ENCODE measurements at places on chromosomes 13 and 19.
A peak's percentile ranks its signal among the peaks of the same experiment; 100 is the strongest.

GRCh38 chr19:803099-803561 lies 5.9 kb downstream of the PTBP1 start:
- H3K27ac ChIP-seq: no peak overlapping the region
- peaks cover 41% of the 10 kb centered on the region for H3K36me3 ChIP-seq
- peaks cover 44% of the 10 kb centered on the region for H3K4me1 ChIP-seq
- DNase-seq: peak; percentile 71

DNA sequence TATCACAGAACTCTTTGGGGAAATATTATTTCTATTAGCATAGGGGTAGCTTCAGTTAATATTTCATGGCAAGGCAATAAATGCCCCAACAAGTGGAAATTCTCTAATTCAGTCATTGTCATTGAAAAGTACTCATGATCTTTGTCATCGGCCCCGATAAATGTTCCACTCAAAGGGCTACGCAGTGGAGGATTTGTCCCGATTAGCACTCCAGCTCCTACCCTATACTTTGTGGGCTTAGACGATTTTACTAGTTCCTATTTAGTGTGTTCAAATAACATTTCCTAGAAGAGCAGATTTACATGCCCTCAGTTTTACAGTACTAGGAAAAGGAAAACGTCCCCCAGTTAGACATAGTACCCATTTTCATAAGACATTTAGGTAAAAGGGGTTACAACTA lies 38.0 kb upstream of the ATP12A start:
- no peak overlapping the region for H3K4me3 ChIP-seq
- no peak overlapping the region for H3K27ac ChIP-seq
- DNase-seq: no peak
- no peaks in the 10 kb centered on the region for H3K27me3 ChIP-seq
- H3K36me3 ChIP-seq: no peaks in the 10 kb centered on the region
- no peaks in the 10 kb centered on the region for H3K4me1 ChIP-seq

GRCh38 chr19:10708291-10708690 lies 7.1 kb downstream of the QTRT1 start:
- no peaks in the 10 kb centered on the region for H3K4me1 ChIP-seq
- H3K4me3 ChIP-seq: no peak overlapping the region
- no peaks in the 10 kb centered on the region for H3K27me3 ChIP-seq

GRCh38 chr19:10085641-10086590 lies at the start of gene SHFL:
Gene SHFL, plus strand, starts transcription at chr19:10086317. Its CDS starts 111 bp downstream, at chr19:10086428.
- no peaks in the 10 kb centered on the region for H3K27me3 ChIP-seq
- H3K36me3 ChIP-seq: peaks cover 5% of the 10 kb centered on the region
- DNase-seq: peak; percentile 72
- H3K27ac ChIP-seq: peak within 1 kb of the TSS; percentile 83

GRCh38 chr13:79482281-79482970 lies 1.5 kb downstream of the NDFIP2 start:
- no peak overlapping the region for H3K27ac ChIP-seq
- no peaks in the 10 kb centered on the region for H3K27me3 ChIP-seq
- DNase-seq: peak; percentile 20

- peak; percentile 69 for DNase-seq
- peak overlapping the region; percentile 88 for H3K4me3 ChIP-seq
- H3K36me3 ChIP-seq: peaks cover 7% of the 10 kb centered on the region
- H3K27ac ChIP-seq: peak overlapping the region; percentile 97
Observed at GRCh38 chr19:41264581-41265394, 616 bp downstream of the HNRNPUL1 start.

DNA sequence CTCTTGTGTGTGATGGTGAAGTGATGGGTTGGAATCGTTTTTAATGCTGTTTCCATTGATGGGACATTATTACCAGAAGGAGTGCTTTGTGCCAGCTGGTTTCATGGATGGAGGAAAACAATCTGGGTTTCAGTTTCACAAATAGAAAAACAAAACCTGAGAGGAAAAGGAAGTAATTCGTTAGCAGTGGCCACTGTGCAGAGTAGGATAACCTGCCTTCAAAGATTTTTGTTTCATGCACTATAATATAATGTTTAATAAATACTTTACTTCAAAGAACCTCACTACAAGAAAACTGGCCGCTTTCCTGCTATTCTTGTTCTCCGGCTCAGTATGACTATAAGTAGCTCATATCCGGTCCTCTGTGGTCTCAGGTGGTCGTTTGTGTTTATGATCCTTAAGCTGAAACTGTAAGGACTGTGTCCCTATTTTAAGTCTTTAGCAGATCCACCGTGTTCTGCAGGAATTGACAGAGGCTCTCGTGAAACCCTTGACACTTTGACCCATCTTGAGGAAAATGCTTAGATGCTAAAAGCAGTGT lies 104.7 kb downstream of the GGACT start:
- DNase-seq: peak; percentile 42
- H3K27me3 ChIP-seq: no peaks in the 10 kb centered on the region
- H3K36me3 ChIP-seq: no peaks in the 10 kb centered on the region
- H3K27ac ChIP-seq: no peak overlapping the region
- no peaks in the 10 kb centered on the region for H3K4me1 ChIP-seq

GRCh38 chr19:53511933-53512374 lies 26.0 kb upstream of the ZNF331 start:
- no peaks in the 10 kb centered on the region for H3K4me1 ChIP-seq
- no peaks in the 10 kb centered on the region for H3K27me3 ChIP-seq
- H3K36me3 ChIP-seq: no peaks in the 10 kb centered on the region
- H3K27ac ChIP-seq: no peak overlapping the region

DNA sequence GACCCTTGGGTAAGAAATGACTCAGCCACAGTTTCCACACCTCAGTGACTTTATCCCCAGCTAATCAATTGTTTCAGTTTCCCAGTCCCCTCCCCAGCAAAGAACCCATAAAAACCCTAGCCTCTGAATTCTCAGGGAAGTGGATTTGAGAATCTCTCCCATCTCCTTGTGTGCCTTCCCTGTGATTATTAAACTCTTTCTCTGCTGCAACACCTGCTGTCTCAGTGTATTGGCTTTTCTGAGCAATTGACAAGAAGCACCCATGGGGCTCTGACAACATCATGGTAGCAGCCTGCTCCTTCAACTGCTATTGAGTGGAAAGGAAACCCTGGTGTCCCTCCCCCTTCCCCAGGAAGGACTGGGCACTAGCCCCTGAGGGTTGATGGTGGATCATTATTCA lies 73.7 kb downstream of the UQCRFS1 start:
- no peak for DNase-seq
- no peak overlapping the region for H3K4me3 ChIP-seq
- no peaks in the 10 kb centered on the region for H3K36me3 ChIP-seq
- H3K4me1 ChIP-seq: no peaks in the 10 kb centered on the region

DNA sequence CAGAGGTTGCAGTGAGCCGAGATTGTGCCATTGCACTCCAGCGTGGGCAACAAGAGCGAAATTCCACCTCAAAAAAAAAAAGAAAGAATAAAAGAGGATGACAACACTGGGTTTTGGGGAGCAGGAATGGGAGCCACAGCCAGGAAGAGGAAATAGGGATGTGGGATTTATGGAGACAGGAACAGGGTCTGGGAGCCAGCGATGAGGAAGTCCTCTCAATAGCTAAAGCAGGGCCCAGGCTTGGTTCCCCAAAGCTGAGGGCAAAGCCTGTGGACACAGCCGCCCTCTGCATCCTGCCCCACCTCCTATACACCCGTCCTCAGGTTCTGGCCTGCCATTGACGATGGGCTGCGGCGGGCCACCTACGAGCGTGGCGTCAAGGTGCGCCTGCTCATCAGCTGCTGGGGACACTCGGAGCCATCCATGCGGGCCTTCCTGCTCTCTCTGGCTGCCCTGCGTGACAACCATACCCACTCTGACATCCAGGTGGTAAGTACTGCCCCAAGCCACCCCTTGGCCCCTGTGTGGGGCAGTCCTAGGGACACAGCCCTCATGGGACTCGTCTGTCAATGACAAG lies 13.6 kb downstream of the HIPK4 start:
- DNase-seq: no peak
- H3K27me3 ChIP-seq: no peaks in the 10 kb centered on the region
- peaks cover 9% of the 10 kb centered on the region for H3K36me3 ChIP-seq
- H3K27ac ChIP-seq: no peak overlapping the region
- no peak overlapping the region for H3K4me3 ChIP-seq
- no peaks in the 10 kb centered on the region for H3K4me1 ChIP-seq

- no peaks in the 10 kb centered on the region for H3K4me1 ChIP-seq
- no peaks in the 10 kb centered on the region for H3K27me3 ChIP-seq
- no peak overlapping the region for H3K4me3 ChIP-seq
- H3K36me3 ChIP-seq: no peaks in the 10 kb centered on the region
- no peak for DNase-seq
- no peak overlapping the region for H3K27ac ChIP-seq
Observed at GRCh38 chr13:49342454-49342853, 94.7 kb downstream of the CDADC1 start.
